ENCODE measurements at places on chromosomes 1 and 21.
A peak's percentile ranks its signal among the peaks of the same experiment; 100 is the strongest.

GRCh38 chr1:8510041-8510823, 192.3 kb downstream of the SLC45A1 start:
- DNase-seq: peak; percentile 40

DNA sequence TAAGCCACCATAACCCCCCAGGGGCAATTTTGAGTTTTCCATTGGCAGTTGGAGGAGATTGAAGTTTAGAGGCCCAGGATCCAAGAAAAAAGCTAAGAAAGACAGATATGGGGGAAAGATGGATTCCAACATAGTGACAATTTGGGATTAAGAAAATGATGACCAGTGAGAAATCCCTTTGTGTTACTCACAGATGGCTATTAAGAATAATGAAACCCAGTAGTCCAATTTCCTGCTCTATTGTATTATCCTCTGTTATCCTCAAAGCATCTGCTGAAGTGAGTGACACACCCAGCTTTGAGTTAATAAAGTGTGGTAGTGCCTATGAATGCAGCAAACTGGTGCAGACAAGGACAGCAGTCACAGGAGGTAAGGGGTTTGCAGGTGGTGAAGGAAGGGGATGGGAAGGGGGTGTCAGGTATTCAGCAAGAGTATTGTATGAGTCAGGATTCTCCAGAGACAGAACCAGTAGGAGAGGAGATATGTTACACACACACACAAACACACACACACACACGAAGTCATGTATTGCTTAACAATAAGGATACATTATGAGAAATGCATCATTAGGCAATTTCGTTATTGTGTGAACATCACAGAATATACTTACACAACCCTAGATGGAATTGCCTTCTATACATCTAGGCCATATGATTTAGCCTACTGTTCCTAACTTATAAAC, 112.4 kb upstream of the VANGL1 start:
- no peak for DNase-seq

DNA sequence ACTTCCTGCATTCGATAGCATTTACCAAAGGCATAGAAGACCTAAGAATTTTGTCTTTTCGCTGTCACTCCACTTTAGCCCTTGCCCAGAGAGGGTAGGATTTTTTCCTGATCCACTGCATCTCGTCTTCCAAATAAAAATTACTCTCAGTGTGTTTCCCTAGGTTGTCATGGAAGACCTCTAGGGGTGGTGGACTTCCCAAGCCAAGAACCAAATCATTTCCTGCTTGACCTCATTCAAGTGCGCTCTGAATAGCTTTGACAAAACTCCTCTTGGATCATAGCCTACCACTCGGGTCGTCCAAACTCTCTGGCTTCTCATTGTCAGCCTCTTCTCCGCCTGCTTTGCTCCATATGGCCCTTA, 431 bp upstream of the C1orf52 start:
- no peak for DNase-seq

GRCh38 chr21:25615880-25616279, 8.6 kb upstream of the MRPL39 start:
- no peak for DNase-seq

DNA sequence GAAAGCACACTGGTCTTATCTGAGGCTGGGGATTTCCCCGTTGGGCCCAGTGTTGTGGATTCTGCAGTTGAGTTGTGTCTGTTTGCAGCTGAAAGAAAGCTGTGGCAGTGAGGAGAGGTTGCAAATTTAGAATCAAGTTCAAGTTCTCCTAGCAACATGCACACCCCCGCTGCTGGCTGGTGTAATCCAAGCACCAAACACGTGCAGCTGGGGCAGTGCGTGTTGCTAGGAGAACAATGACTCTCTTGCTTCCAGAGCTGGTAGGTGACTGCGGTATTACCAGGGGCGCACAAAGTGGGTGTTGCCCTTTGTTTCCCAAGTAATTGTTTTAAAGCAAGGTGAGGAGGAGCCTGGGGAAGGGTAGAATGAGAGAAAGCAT, 91.5 kb downstream of the IER5 start:
- DNase-seq: peak; percentile 49

DNA sequence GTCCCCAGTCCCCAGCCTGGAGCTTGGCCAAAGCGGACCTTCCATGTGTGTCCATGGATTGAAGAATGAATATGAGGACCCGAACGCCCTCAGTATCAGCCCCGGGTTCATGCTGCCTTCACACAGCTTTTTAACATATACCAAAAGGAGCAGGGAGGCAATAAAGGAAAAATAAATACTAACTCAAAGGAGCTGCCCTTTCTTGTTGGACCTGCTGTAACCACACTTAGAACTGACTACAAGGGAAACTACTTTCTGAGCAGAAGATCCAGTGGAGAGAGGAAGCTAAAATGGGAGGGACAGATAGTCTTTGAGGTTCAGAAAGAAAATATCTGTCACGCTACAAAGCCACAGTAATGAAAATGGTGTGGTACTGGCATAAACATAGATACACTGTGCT, 48.6 kb downstream of the CNN3 start:
- no peak for DNase-seq

GRCh38 chr1:11967028-11967547, 13.2 kb upstream of the MFN2 start:
- DNase-seq: no peak

- no peak for DNase-seq
Measured at GRCh38 chr1:26913754-26914619, at the start of gene NR0B2. NR0B2 (minus strand) TSS chr1:26913975; CDS start chr1:26913940, 35 bp downstream.

DNA sequence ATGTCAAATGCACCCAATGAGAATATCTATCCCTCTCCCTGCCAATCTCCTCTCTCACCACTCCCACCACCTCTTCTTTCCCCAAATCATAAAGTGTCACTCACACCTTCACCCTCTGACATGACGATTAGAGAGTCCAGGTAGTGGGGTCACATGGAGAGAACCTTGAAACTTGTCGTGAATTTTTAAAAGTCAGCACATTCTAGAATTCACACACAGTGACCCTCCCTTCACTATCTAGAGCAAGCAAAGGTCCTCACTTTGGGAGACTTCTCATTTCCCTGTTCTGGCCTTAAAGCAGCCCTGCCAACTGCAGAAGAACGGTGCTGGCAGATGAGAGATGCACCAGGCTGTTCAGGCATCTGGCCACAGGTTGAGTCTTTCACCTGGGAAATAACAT, 61.9 kb downstream of the CD34 start:
- DNase-seq: no peak

DNA sequence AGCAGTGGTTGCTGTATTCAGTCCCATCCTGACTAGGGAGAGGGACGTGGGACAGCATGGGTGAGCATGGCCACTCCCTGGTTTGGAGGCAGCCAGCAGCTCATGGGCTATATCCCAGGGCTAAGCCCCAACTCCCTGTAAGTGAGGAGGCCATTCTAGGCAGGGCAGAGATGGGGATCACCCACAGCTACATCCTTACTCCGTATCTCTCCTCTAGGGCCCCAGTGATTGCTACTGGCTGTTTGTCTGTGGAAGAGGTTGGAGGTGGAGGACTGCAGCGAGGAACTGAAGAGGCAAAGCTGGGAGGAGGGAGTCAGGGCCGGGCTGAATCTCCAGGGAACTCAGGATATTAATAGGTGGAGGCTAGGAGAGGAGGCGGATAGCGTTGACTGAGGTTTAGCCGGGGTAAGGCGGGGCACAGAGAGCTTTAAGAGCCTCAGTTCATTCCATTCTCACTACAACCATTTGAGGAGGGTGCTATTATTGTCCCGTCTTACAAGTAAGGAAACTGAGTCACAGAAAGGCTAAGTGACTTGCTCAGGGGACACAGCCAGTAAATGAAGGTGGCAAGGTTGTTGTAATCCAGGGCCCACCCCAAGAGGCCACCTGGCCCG, 6.8 kb downstream of the OLIG2 start:
- DNase-seq: no peak

DNA sequence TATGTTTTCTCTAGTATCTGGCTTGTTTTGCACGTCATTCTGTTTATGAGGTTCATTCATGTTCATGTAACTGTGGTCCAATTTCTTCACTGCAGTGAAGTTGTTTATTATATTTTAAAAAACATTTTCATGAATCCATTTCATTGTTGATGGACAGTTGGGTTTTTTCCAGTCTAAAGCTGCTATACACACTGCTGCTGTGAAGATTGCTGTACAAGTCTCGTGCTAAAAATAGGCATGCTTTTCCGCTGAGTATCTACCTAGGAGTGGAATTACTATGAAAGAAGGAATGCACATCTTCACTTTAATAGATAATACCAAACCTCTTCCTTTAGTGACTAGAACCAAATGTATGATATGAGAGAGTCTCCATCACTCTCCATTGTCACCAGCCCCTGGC, 49.0 kb upstream of the ETS2 start:
- no peak for DNase-seq

- peak; percentile 13 for DNase-seq
Measured at GRCh38 chr1:101025283-101025656, 314 bp downstream of the DPH5 start.

GRCh38 chr1:109509176-109510134, at the start of gene AMIGO1:
AMIGO1 (minus strand) TSS chr1:109509727; CDS start chr1:109508912, 815 bp downstream.
- peak; percentile 74 for DNase-seq

- DNase-seq: peak; percentile 73
Measured at GRCh38 chr1:248807067-248807737, 18.5 kb downstream of the SH3BP5L start.

DNA sequence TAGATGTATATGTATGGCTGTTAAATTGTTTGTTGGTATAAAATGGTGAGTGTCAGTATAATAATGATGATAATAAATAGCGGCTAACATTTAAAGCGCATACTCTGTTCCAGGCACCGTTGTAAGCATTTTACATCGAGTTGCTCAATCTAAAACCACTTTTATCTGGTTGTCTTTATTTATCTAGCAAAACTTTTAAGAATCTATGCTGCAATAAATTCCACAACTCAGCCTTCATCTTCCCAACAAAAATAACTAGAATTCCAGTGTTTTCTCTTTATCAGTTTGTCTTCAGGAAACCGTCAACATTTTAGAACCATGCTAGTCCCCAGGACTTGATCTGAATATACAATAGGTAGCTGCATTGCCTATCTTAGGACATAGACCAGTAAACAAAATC, 19.3 kb upstream of the SLC16A1 start:
- DNase-seq: no peak

GRCh38 chr1:46413596-46413985, 19.5 kb downstream of the FAAH start:
- DNase-seq: peak; percentile 33

- no peak for DNase-seq
Measured at GRCh38 chr1:209344156-209344555, 239.4 kb upstream of the CAMK1G start.

DNA sequence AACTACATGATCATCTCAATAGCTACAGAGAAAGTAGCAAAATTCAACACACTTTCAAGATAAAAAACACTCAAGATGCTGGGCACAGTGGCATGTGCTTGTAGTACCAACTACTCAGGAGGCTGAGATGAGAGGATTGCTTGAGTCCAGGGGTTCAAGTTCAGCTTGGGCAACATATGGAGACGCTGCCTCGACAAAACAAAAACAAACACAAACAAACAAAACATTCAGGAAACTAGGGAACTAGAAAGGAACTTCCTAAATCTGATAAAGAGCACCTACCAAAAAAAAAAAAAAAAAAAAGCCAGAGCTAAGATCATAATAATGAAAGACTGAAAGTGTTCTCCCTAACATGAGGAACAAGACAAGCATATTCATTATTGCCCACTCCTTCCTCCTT, 22.8 kb upstream of the RNF186 start:
- DNase-seq: no peak

GRCh38 chr1:214271174-214271858, 9.6 kb upstream of the SMYD2 start:
- no peak for DNase-seq

- DNase-seq: no peak
Measured at GRCh38 chr1:192904438-192904895, 95.6 kb downstream of the RGS2 start.

GRCh38 chr1:224432146-224432545, 2.5 kb downstream of the WDR26 start:
- no peak for DNase-seq

DNA sequence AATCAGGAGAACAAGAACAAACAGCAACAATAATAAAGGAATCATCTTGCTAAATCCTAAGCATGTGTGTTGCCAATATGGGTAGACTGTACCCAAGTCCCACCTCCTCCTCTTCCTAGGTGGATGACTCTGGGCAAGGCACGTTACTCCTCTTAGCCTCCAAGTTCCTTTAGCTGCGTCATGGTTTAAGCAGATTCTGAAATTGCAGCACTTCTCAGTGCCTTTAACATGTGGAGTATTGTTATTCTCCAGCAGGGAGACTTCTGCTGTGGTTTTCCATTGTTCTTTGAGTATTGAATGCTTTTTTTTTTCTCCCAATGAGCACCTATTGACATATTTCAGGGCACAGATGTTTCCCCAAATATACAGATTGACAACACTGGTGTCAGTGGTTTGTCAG, 15.5 kb downstream of the ARHGEF10L start:
- DNase-seq: no peak

DNA sequence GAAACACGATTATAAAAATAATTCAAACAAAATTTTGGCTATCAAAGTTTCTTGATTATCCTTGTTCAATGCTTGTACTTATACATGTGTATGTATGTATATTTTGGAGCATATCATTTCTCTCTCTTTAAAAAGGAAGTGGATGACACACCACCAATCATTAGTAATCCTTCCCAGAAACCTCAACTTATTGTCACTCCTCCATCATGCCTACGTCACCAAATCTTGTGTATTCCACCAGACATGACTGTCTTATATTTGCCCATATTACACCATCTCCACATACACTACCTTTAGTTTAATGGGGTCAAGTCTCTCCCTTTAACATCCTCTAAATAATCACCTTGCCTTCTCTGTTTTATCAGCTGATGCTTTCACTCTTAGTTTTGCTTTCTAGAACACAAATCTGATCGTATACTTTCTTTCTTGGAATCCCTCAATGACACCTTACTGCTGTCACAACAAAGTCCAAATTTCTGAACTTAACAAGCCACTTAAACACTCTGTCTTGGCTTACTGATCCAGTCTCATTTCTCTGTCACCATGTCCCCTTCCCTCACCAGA, 124.0 kb downstream of the BRINP3 start:
- no peak for DNase-seq

- no peak for DNase-seq
Measured at GRCh38 chr1:181352695-181353094, 130.6 kb upstream of the CACNA1E start.

DNA sequence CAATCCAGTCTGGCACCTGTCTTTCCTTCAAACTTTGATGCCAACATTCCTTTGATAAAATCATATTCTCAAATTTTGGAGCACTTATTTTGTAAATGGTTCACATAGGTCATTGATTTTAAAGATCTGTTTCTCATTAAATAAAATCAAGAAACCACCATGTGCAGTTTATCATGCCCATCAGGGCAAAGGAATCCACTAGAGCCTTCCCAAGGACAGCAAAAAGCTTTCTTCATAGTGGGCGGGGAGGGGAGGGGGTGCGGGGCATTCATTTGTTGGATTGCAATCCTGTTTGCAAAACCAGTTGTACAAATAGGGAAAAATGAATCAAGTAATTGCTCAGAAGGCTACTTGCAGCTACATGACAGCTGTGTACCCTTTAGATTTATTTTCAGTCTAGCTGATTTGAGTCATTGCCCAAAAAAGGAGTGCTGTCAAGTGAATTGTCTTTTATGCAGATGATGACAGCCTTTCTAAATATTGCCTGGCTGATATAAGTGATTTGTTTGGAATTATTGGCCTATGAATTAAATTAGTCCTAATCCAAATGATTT, 23.0 kb downstream of the LRRC8B start:
- DNase-seq: no peak

All from stimulated activated naive CD8-positive, alpha-beta T cell treated with anti-CD3 and anti-CD28 coated beads, Interleukin-15, Interleukin-2, amounts not matched to agents 100 U/mL and 50 U/mL, for 24 hours (primary cell).